ENCODE measurements at places on chromosomes 13 and 19.

- DNase-seq, result no peak
Observed at GRCh38 chr19:56245121-56245740, 27.3 kb upstream of the EDDM13 start.

GRCh38 chr19:47446534-47447469, 24.9 kb downstream of the SLC8A2 start:
- DNase-seq, result no peak

- DNase-seq, result peak; percentile 30
Observed at GRCh38 chr19:47561440-47562057, 11.4 kb downstream of the ZNF541 start.

GRCh38 chr19:34484328-34484727, 2.8 kb downstream of the WTIP start:
- no peak for DNase-seq

- DNase-seq, result peak; percentile 97
Observed at GRCh38 chr19:12365236-12366162, at the start of gene ZNF442. TSS of gene ZNF442 (minus strand) at chr19:12365683. CDS start at chr19:12363631, 2,052 bp downstream.

GRCh38 chr13:45303026-45303425, 38.0 kb downstream of the TPT1 start:
- DNase-seq, result no peak

DNA sequence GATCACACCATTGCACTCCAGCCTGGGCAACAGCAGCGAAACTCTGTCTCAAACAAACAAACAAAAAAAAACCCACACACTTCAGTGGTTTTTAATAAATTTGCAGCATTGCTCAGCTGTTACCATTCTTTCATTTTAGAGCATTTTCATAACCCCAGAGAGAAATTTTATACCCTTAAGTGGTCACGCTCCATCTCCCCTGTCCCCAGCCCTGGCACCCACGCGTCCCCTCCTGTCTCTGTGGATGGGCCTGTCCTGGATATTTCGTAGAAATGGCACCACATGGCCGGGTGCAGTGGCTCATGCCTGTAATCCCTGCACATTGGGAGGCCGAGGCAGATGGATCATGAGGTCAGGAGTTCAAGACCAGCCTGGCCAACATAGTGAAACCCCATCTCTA, 7.8 kb downstream of the THOP1 start:
- DNase-seq, result no peak

GRCh38 chr19:35153701-35154524, 622 bp upstream of the FXYD5 start:
- peak; percentile 53 for DNase-seq

DNA sequence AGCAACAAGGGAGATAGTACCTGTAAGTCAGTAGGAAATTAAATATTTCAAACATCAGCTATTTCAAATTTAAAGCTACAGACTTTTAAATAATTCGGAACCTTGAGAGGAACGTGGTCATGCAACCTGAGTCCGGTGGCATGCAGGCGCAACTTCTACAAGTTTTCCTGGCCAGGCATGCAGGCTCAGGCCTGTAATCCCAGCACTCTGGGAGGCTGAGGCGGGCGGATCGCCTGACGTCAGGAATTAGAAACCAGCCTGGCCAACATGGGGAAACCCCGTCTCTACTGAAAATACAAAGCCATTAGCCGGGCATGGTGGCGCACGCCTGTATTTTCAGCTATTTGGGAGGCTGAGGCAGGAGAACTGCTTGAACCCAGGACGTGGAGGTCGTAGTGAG, 2.2 kb upstream of the ZNF701 start:
- no peak for DNase-seq

DNA sequence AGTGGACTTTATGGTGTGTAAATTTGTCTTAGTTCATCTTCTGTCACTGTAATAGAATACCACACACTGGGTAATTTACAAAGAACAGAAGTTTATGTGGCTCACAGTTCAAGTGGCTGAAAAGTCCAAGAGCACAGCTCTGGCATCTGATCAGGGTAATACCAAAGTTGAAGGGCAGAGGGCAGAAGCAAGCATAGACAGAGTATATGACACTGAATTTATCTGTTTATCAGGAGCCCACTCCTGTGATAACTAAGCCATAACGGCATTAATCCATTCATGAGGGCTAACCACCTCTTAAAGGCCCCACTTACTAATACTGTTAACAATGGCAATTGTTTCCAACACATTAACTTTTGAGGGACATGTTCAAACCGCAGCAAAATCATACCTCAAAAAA, 4.0 kb upstream of the RFXAP start:
- no peak for DNase-seq

DNA sequence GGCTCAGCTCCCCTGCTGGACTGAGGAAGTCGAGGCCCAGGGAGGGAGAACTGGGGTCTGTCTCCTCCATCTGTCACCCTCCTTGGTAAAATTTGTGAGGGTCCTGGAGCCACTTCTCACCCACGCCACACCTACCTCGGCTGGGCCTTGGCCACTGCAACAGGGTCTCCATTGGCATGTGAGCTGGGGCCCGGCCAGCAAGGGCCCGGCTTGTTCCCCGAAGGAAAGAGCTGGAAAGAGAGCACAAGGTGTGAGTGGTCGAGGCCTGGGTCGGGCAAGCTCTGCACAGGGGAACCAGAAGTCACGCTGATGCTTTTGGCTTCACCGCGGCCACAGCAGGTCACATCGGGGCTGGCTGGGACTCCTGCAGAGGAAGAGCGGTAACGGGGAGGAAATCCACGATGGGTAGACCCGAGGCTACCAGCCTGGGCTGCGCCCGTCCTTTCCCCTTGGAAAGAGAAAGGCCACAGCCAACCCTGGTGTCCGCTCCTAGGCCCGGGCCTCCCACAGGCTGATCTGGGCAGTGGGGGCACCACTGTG, 9.0 kb downstream of the NANOS3 start:
- no peak for DNase-seq

- DNase-seq, result peak; percentile 50
Observed at GRCh38 chr13:24161010-24161775, 673 bp downstream of the SPATA13 start.

GRCh38 chr19:5679289-5680083, 830 bp downstream of the MICOS13 start:
- DNase-seq, result peak; percentile 31

- no peak for DNase-seq
Observed at GRCh38 chr19:30132343-30133075, 190.5 kb downstream of the URI1 start.

GRCh38 chr13:40974460-40975407, 44.4 kb downstream of the ELF1 start:
- DNase-seq, result peak; percentile 22

DNA sequence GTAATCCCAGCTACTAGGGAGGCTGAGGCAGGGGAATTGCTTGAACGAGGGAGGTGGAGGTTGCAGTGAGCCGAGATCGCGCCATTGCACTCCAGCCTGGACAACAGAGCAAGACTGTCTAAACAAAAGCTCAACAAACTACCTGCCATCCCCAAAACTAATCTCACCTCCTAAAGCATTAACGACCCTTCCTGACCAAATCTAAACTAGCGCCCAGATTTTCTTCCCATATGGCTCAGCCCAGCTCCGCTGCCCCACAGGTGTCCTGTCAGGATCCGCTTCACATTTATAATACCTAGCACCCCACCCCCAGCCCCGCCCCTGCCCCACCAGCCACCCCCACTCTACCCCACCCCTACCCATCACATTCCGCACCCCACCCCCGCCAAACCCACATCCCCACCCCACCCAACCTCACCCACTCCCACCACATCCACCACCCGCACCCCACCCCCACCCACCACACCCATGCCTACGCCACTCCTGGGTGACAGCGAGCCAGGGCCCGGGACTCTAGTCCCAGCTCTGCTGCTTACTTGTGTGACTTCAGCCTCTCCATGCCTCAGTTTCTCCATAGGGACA, 599 bp downstream of the C19orf12 start:
- DNase-seq, result no peak

GRCh38 chr13:110283736-110284517, 23.0 kb downstream of the COL4A1 start:
- peak; percentile 73 for DNase-seq

DNA sequence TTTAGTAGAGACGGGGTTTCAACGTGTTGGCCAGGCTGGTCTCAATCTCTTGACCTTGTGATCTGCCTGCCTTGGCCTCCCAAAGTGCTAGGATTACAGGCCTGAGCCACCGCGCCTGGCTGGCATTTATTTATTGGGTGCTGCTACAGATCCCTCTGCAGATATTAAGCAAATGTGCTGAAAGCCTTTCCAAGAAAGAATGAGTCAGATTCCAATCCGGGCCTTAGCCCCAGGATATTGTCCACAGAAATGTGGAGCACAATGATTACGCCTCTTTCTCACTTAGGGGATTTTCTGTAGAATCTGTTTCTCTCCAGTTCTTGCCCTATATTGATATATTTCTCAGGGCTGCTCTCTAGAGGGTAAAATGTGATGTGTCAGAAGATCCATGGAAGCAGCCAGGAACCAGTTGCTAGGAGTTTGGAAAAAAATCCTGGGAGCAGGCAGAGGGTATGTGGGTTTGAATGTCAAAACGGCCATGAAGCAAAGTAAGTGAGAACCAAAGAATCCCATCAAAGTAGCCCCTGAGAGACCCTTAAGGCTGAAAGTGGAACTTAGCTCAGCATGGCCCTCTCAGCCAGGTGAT, 24.8 kb upstream of the IGFL4 start:
- peak; percentile 73 for DNase-seq

GRCh38 chr13:53240401-53241025, 211.9 kb downstream of the OLFM4 start:
- DNase-seq, result no peak

DNA sequence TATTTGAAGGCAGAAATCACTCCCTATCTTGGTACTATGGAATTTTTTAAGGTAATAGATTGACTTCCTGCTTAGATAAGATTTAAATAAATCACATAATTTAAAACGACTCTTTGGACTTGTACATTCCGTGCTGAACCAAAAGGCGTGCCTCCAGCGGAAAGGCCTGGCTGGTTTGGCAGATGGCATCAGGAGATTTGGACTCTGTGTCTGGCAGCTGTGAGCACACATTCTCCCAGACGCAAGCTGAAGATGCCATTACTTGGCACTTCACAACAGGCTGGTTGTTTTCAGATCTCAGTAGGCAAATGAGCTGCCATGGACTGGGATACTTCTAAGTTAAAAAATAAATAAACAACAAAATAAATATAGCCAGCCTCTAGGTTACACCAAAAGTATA, 104.5 kb upstream of the SLC15A1 start:
- no peak for DNase-seq

GRCh38 chr13:35978607-35979316, 152.4 kb downstream of the DCLK1 start:
- peak; percentile 86 for DNase-seq

GRCh38 chr19:40768869-40769268, 6.5 kb upstream of the MIA start:
- no peak for DNase-seq

GRCh38 chr19:4284176-4284958, 5.3 kb downstream of the SHD start:
- DNase-seq, result peak; percentile 37

- DNase-seq, result no peak
Observed at GRCh38 chr13:63351081-63351480, 1935.4 kb upstream of the PCDH20 start.

GRCh38 chr19:17246681-17247425, 1.1 kb upstream of the NR2F6 start:
- DNase-seq, result no peak

GRCh38 chr19:41530184-41530534, 45.8 kb upstream of the CEACAM21 start:
- no peak for DNase-seq

DNA sequence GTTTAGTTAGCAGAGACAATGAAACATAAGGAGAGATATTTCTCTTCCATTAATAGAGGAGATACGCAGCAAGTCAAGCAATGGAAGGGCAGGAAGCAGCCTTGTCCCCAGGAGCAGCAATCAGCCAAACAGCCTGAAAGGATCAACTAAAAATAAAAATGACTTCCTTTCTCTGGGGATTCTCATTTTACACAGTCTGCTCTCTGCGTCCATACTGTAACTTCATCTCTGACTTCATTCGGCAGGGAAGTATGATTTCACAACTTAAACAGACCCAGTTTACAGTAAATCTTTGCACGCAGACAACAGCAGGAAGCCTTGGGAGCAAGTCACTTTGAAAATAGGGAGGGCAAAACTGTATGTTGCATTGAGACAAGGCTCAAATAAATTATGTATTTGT, 826.7 kb downstream of the DIAPH3 start:
- no peak for DNase-seq

DNA sequence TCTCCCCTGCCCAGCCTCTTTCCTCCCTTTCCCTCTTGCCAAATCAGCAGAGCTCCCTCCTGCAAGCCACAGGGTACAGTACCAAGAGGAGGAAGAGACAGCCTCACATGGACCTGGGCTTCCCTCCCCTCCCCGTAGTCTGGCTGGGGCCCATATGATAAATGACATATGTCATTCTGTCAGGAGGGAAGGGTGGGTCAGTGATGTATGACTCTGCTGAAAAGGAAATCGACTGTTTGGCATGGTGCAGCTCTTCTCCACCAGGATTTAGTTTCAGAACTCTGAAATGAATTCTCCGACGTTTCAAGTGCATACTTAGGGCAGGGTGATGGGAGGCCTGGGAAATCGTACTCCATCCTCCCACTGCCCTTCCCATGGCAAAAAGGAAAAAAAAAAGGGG, 9.8 kb downstream of the TSHZ3 start:
- DNase-seq, result no peak

- no peak for DNase-seq
Observed at GRCh38 chr13:110305949-110306339, 1.0 kb downstream of the COL4A1 start.

DNA sequence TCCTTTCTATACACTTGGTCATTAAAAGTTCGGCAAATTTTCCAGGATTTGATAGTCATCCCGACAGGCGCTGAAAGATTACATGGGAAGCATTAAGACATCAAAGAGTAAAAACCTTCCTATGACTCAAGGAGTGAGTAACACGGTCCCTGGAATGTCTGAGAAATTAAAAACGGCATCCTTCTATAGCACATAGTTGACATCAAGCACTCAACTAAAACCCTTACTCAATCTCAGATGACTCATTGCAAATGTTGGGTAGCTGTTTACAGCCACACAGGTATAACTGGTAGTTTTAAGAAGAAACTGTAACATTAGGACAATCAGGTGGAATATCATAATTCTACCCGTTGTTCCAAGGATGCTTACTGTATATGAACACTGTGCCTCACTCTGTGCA, 6.4 kb upstream of the LGALS13 start:
- DNase-seq, result no peak

DNA sequence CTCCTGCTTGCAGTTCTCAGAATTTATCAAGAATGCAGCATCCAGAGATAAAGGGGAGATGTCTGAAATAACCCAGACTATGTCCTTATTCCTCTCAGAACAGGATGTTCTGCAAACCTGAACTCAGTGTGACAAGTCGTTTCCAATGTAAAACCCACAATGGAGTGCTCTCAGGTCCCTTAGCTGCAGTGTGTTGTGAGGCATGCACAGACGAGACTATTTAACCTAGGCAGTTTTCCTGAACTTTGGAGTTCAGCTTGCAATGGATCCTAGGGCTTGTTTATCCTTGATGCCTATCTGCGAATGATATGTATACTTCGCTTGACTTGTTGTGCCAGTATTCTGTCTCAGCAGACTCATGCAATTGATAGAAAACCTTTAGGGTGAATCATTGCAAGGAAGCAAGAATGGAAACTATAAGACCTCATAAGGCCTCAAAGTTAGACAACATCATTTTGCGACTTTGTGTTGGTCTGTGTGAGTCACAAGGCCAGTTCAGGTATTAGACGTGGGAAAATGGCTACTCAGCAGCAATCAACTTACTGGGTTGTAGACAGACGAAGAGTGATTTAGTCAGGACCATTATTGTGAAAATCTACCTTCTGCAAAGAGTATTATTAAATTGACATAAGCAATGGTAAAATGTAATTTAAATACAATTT, 2439.9 kb upstream of the PCDH20 start:
- DNase-seq, result no peak

Data from astrocyte of the hippocampus (primary cell).